ENCODE measurements at places on chromosomes 1 and 21. TPM values are rescaled to one million over a fixed set of nuclear protein-coding genes. Genes with fewer than 3 reads are reported as not detected.
A peak's percentile ranks its signal among the peaks of the same experiment; 100 is the strongest.

The SOD1 gene
- total RNA-seq: 280 TPM

The MAN1A2 gene
- 22.5 TPM for total RNA-seq

The CTSE gene
- total RNA-seq: not detected

The ATP6V1G3 gene
- total RNA-seq: not detected

- no peak overlapping the region for H3K27ac ChIP-seq
- no peak overlapping the region for H3K4me3 ChIP-seq
- H3K27me3 ChIP-seq: peaks cover 13% of the 10 kb centered on the region
- no peaks in the 10 kb centered on the region for H3K36me3 ChIP-seq
Observed at GRCh38 chr1:230332575-230333066, 93.5 kb downstream of the PGBD5 start.

DNA sequence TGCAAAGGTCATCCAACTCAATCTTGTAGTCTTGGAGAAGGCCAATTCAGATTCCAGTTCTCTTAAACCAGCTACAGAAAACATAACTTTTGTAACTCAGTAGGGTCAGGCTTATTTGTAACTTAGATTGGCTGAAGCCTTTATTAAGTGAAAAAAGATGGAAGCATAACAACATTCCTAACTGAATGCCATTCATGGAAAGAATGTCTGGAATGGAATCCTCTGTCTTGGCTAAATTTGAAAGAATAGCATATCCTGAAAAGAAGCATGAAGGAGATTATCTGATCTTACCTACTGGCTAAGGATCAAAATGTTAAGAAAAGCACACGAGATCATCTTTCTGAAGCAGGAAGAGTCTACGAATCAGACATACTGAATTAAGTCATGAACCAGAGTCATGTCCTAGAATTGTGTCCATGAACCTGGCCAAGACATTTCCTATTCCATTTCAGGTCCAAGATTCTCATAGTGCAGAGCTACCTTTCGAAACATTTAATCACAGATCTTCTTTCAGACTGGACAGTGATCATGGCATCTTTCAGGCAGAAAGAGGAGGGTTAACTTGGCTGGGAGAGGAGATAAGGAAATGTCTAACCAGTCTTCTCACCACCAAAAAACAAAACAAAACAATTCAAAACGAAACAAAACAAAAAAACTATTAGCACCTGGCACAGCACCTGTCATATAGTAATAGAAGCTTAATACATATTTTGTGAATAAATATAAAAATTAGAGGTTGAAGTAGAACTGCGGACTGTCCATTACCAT, 75.6 kb downstream of the XCL2 start:
- no peak overlapping the region for H3K27ac ChIP-seq
- H3K4me3 ChIP-seq: no peak overlapping the region
- no peak for DNase-seq
- H3K4me1 ChIP-seq: peaks cover 58% of the 10 kb centered on the region
- H3K36me3 ChIP-seq: peaks cover 2% of the 10 kb centered on the region

DNA sequence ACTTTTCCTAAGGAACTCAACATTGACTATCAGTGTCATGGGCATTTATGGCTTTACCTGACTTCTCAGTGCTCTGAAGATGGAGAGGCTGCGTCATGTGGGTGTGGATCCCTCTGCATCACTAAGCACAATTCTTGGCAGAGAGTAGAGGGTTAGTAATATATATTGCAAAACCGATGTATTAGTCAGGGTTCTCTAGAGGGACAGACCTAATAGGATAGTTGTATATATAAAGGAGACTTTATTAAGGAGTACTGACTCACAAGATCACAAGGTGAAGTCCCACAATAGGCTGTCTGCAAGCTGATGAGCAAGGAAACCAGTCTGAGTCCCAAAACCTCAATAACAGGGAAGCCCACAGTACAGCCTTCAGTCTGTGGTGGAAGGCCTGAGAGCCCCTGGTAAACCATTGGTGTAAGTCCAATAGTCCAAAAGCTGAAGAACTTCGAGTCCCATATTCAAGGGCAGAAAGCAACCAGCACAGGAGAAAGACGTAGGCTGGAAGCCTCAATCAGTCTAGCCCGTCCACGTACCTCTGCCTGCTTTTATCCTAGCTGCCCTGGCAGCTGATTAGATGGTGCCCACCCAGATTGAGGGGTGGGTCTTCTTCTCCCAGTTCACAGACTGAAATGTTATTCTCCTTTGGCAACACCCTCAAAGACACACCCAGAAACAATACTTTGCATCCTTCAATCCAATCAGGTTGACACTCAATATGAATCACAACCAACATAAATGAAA, 159.7 kb upstream of the NRIP1 start:
- peaks cover 8% of the 10 kb centered on the region for H3K4me1 ChIP-seq
- DNase-seq: no peak
- no peak overlapping the region for H3K4me3 ChIP-seq
- H3K27ac ChIP-seq: no peak overlapping the region
- peaks cover 5% of the 10 kb centered on the region for H3K27me3 ChIP-seq

GRCh38 chr1:61956784-61957183, 214.5 kb downstream of the PATJ start:
- H3K4me3 ChIP-seq: no peak overlapping the region
- peaks cover 3% of the 10 kb centered on the region for H3K36me3 ChIP-seq
- no peaks in the 10 kb centered on the region for H3K27me3 ChIP-seq
- no peak for DNase-seq
- no peak overlapping the region for H3K27ac ChIP-seq

- peaks cover 6% of the 10 kb centered on the region for H3K27me3 ChIP-seq
- DNase-seq: no peak
- H3K4me1 ChIP-seq: no peaks in the 10 kb centered on the region
- no peaks in the 10 kb centered on the region for H3K36me3 ChIP-seq
- no peak overlapping the region for H3K4me3 ChIP-seq
Observed at GRCh38 chr1:5740865-5741860, 251.1 kb downstream of the NPHP4 start.

The SDHB gene
- total RNA-seq: 154 TPM

DNA sequence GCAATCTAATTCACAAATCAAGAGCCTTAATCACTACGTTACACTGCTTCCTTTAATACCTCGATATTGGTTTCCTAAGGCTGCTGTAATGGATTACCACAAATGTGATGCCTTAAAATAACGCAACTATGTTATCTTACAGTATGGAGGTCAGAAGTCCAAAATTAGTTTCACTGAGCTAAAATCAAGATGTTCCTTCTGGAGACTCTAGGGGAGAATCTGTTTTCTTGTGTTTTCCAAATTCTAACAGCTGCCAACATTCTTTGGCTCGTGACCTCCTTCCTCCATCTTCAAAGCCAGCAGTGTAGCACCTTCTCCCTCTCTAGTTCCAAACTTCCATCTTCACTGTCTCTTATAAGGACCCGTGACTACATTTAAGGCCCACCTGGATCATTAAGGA, 335.0 kb upstream of the NFIA start:
- H3K27me3 ChIP-seq: no peaks in the 10 kb centered on the region
- no peak overlapping the region for H3K4me3 ChIP-seq
- H3K4me1 ChIP-seq: no peaks in the 10 kb centered on the region
- no peaks in the 10 kb centered on the region for H3K36me3 ChIP-seq

The AHDC1 gene
- total RNA-seq: 12.1 TPM

The MROH9 gene
- not detected for total RNA-seq

The FCER1G gene
- total RNA-seq: 0.99 TPM

The FAM163A gene
- not detected for total RNA-seq

GRCh38 chr21:41216486-41216885, 48.5 kb downstream of the BACE2 start:
- H3K4me1 ChIP-seq: no peaks in the 10 kb centered on the region
- DNase-seq: no peak
- peaks cover 24% of the 10 kb centered on the region for H3K27me3 ChIP-seq
- no peak overlapping the region for H3K4me3 ChIP-seq
- no peaks in the 10 kb centered on the region for H3K36me3 ChIP-seq

DNA sequence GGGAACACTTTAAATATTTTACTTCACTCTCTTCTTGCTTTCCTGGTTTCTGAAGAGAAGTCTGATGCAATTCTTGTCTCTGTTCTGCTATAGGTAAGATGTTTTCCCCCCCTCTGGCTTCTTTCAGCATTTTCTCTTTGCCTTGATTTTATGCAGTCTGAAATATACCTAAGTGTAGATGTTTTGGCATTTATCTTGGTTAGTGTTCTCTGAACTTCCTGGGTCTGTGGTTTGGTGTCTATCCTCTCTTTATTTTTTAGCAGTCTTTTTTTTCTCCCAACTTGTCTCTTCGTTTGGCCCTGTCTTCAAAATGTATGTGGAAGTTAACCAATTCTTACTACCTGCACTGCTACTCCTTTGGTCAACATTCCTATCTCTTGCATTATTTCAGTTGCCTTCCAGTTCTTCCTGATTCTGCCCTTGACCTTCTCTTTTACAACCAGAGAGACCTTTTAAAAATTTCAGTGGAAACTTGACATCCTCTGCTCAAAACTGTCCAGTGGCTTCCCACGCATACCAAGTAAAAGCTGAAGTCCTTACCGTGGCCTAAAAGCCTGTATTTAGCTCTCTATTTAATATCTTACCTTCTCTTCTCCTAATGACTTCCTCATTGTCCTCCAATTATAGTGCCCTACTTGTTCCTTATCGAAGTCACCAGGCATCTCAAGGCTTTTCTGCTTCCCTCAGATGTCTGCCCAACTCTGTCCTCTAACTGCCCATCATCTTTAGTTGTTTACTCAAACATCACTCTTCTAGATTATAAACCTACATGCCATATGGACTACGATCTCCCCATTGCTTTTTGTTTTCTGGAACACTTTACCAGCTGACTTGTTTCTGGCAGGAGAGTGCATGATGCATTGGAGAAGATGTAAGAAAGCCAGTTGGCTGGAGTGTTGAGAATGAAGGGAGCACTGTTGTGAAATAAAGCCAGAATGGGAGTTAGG, 40.9 kb downstream of the RAP1A start:
- no peak overlapping the region for H3K27ac ChIP-seq
- H3K4me1 ChIP-seq: peaks cover 54% of the 10 kb centered on the region
- no peaks in the 10 kb centered on the region for H3K27me3 ChIP-seq
- H3K4me3 ChIP-seq: no peak overlapping the region
- DNase-seq: no peak

DNA sequence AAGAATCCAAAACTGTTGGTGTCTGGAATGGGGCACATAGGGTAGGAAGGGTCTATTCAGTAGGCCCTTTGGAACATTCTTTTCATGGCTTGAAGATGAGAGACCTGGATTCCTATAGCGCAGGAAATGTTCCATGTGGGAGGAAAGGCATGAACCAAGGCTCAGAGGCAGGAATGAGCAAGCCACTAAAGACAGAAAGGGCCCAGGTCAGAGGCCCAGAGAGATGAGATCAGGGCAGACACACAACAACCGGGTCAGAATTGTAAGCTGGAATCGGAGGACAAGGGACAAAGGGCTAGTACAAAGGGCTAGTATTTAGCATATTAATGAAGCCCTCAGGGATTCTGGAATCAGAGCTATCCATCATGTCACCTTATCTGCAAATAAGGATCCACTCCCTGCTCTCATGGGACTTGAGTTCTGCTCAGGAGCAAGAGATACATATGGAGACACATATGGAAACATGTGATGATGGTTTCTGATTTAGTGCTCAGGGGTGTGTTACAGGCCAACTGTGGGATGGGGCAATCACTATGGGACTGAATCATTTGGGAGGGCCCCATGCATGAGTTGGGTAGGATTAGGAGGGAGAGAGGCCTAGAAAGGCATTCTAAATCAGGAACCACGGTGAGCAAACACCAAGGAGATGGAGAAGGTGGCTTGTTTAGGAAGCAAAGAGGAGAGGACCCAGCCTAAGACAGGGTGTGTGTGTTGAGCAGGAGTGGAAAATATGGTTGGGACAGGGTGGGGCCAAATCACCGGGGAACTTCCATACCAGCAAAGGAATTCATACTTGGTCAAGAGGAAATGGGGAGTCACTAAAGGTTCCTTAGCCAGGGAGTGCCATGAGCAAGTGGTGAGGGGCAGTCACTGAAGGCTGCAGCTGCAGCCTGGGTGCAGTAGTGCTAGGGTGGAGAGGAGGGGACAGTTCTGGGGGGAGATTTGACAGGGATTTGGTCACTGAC, 8.6 kb downstream of the NECTIN4 start:
- no peak overlapping the region for H3K4me3 ChIP-seq
- no peaks in the 10 kb centered on the region for H3K36me3 ChIP-seq
- H3K4me1 ChIP-seq: no peaks in the 10 kb centered on the region
- H3K27ac ChIP-seq: no peak overlapping the region

- no peak overlapping the region for H3K4me3 ChIP-seq
- no peak for DNase-seq
- no peaks in the 10 kb centered on the region for H3K36me3 ChIP-seq
- no peaks in the 10 kb centered on the region for H3K4me1 ChIP-seq
Observed at GRCh38 chr21:43992121-43992520, 20.0 kb upstream of the TRAPPC10 start.

The CLCA1 gene
- not detected for total RNA-seq

DNA sequence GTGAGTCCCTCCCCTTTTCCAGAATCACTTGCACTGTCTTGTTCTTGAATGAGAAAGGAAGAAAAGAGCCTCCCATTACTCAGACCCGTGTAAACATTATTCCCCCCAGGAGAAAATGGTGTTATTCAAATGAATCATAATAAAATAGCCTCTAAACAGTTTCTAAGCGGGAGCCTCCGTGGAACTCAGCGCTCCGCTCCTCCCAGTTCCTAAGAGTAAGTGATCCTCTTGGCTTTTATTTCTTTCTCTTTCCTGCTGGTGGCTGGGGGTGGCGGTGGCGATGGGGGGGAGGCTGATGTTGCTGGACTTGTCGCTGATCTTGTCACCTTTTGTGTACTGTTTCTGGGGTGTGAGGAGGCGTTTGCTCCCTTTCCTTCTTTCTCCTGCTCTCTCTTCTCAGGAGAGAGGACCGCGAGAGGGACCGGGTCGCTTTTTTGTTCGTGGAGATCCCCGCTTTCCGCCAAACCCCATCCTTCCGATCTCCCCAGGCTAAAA, 781 bp downstream of the PROX1 start:
- H3K4me1 ChIP-seq: peaks cover 32% of the 10 kb centered on the region
- H3K27me3 ChIP-seq: peaks cover 80% of the 10 kb centered on the region
- H3K4me3 ChIP-seq: peak overlapping the region; percentile 80

The TMIGD3 gene
- total RNA-seq: 0.24 TPM

DNA sequence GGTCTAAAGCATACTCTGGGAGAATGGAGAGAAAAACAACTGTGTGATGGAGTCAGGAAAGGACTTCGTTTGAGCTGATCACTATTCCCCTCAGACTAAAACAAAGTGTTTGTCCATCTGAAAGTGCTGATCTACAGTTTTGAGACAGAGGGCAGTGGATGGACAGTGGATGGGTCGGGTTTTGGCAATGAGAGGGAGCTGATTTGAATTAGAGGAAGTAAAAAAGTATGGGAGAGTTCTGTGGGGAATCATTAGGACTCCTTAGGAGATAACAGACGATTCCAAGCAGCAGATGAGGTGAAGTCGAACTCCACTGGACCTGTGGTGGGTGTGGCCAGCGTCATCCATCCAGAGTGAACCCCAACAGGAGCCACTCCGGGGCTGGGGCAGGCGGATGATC, 62.3 kb downstream of the PTGS2 start:
- no peaks in the 10 kb centered on the region for H3K36me3 ChIP-seq
- no peak for DNase-seq
- no peak overlapping the region for H3K27ac ChIP-seq
- H3K4me1 ChIP-seq: peaks cover 33% of the 10 kb centered on the region
- peaks cover 1% of the 10 kb centered on the region for H3K27me3 ChIP-seq

GRCh38 chr1:47684518-47684917, 246.7 kb downstream of the FOXD2 start:
- H3K4me3 ChIP-seq: no peak overlapping the region
- H3K36me3 ChIP-seq: no peaks in the 10 kb centered on the region
- H3K27ac ChIP-seq: no peak overlapping the region

- no peaks in the 10 kb centered on the region for H3K4me1 ChIP-seq
- no peaks in the 10 kb centered on the region for H3K36me3 ChIP-seq
- no peak overlapping the region for H3K4me3 ChIP-seq
Observed at GRCh38 chr1:7046891-7047290, 261.6 kb downstream of the CAMTA1 start.

GRCh38 chr21:33896691-33897090, 18.9 kb downstream of the ATP5PO start:
- DNase-seq: no peak
- peaks cover 9% of the 10 kb centered on the region for H3K27me3 ChIP-seq
- no peak overlapping the region for H3K4me3 ChIP-seq
- peaks cover 12% of the 10 kb centered on the region for H3K4me1 ChIP-seq
- peaks cover 3% of the 10 kb centered on the region for H3K36me3 ChIP-seq

The TAF1A gene
- 19.6 TPM for total RNA-seq
